Stimulated activated CD4-positive, alpha-beta T cell treated with anti-CD3 and anti-CD28 coated beads, Interleukin-1b, Interleukin-23, amount 100 ng/mL, for 4 hours (primary cell): ENCODE measurements at places on chromosomes 5 and 9.
A peak's percentile ranks its signal among the peaks of the same experiment; 100 is the strongest.

DNA sequence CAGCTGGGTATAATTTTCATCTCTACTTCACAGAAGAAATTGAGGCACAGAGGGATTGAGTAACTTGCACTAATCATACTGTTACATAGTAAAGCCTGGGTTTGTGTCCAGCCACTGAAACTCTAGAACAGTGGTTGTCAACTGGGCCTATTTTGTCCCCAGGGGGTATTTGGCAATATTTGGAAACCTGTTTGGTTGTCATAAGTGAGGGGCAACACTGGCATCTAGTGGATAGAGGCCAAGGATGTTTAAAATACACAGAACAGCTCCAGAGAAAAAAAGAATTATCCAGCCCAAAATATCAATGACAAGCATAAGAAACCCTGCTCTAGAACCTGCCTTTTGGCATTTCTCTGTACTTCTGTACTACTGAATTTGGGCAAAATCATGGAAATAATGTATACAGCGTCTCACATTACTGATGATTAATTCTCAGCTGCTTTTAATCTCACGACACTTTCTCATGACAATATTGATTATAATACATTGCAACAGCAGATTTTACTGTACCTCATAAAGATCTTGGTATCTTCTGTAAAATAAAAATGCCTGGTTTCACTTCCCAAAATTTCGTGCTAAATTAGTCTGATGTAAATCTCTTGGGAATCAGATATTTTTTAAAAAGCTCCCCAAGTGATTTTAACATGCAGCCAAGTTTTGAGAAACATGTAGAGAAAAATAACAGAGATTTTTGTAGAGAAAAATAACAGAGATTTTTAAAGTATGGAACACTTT lies 112.7 kb downstream of the RORB start:
- no peak for DNase-seq

GRCh38 chr5:150124111-150124557 lies 31.5 kb downstream of the PDGFRB start:
- no peak for DNase-seq

- no peak for DNase-seq
These were observed 31.2 kb upstream of the ADRA1B start for GRCh38 chr5:159884917-159885620.

DNA sequence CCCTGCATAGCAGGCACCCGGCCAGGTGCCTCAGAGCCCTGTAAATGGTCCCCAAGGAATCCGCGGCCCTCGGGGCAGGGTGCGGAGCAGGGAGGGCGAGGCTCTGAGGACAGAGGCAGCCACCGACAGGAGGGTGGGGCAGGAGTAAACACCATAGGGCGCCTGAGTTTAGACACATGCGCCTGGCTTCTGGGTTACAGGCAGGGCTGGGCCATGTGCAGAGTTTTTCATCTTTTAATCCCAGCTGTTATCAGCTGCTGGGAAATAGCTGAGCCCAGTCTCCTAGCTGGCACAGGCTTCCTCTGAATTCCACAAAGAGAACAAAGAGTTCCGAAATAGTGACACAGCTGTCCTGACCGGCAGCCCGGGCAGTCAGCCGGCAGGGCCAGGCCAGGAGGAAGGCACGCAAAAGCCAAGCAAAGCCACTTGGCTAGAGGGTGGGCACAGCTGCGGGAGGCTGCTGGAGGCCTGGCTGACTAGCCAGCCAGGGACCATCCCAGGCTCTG lies 98.9 kb upstream of the PHYKPL start:
- no peak for DNase-seq

- no peak for DNase-seq
These were observed 49.0 kb upstream of the RIC1 start for GRCh38 chr9:5579881-5580280.

- no peak for DNase-seq
These were observed 24.1 kb upstream of the PTGS1 start for GRCh38 chr9:122346478-122347347.

GRCh38 chr5:2155556-2155955 lies 272.8 kb upstream of the IRX4 start:
- DNase-seq = no peak

- DNase-seq = no peak
These were observed 336.9 kb downstream of the ENC1 start for GRCh38 chr5:74303578-74303977.

- no peak for DNase-seq
These were observed 400.9 kb upstream of the SGCD start for GRCh38 chr5:155926031-155926430.

DNA sequence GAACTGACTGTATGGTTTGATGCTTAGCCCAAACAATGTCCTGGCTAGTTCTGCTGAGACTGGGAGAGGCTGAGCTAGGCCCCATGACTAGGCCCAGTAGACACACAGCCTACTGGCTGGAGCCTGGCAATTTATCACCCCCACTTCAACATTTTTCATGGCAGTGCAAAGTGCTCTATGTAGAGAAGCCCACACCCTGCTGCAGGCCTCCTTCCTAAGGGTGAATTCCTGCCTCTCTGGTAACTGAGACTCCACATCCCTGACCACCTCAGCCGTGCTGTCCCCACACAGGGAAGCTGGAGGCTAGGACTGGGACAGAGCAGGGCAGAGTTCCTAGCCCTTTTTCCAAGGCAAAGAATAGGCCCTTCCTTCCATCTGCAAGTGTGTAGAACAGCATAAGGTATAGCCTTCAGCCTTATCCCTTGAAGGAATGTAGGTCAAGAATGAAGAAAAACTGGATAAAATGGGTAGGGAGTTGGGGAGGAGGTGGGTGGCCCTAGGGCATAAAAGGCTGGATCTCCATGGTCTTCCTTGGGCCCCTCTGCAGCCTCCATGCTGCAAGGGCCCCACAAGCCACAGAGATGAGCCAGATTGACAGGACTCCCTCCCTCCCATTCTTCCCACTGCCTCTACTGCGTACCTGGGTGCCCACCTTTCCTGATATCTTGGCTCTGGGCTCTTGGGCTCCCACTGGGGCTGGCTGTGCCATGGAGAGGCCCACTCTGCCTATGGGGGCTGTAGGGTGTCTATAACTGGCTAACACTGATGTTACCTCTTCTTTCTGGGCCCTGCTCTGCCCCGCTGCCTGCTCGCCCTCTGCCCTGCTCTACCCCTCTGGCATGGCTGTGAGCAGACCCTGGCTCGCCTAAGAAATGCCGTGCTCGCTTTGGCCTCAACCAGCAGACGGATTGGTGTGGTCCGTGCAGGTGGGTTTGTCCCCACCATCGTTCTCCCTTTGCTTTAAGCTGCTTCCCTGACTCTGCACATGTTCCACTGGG lies 29.8 kb downstream of the TCF7 start:
- no peak for DNase-seq

GRCh38 chr5:51386916-51387883 lies 4.0 kb downstream of the ISL1 start:
- no peak for DNase-seq

- DNase-seq = no peak
These were observed 200.5 kb upstream of the EDIL3 start for GRCh38 chr5:84585218-84585617.

DNA sequence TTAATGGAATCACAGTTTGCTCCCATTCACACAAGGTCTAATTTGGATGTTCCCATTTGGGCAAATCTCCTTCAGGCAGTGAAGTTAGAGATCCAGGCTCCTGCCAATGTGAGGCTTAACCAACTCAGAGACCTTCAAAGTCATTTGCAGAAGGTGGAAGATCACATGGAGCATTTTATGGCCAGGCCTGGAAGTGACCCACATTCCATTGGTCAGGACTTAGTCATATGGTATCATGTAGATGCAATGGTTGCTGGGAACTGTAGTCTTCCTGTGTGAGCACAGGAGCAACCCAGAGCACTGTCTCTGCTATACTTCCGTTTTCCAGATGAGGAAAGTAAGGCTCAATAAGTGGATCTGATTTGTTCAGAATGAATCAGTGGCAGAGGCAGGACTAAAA lies 292.7 kb upstream of the SMARCA2 start:
- no peak for DNase-seq

- no peak for DNase-seq
These were observed 49.7 kb downstream of the KIF24 start for GRCh38 chr9:34279411-34279810.

DNA sequence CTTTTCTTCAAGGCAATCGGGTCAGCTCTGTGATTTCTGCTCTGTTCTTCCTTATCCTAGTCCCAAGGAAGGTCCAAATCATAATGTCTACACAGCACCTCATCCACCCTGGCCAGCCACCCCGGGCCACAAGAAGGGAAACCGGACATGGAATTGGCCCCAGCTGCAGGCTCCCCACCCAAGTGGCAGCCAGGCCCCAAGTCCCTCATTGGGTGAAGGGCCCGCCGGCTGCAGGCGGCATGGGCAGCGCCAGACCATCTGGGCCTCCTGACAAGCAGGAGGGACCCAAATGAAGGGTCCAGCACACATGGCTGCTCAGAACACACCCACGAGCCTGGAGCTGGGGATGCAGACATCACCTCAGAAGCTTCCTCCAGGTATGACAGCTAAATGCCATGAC lies 33.7 kb downstream of the BICD2 start:
- no peak for DNase-seq

DNA sequence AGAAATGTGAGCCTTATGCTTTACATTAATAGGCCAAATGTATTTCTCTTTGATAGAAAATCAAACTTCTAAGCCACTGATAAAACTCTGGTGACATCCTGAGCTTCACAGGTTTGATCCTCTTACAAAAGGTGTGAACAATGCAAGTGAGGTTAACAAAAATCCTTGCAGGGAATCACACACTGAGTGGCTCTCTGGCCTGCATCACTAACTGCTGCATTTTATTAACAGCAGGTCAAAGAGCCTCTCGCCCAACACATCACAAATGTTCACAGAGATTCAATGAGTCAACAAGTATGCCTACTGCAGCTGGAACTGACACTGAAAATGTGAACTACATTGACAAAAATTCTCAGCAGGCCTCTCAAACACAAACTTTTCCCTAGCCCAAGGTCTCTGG lies 122.3 kb downstream of the SEMA5A start:
- DNase-seq = no peak

DNA sequence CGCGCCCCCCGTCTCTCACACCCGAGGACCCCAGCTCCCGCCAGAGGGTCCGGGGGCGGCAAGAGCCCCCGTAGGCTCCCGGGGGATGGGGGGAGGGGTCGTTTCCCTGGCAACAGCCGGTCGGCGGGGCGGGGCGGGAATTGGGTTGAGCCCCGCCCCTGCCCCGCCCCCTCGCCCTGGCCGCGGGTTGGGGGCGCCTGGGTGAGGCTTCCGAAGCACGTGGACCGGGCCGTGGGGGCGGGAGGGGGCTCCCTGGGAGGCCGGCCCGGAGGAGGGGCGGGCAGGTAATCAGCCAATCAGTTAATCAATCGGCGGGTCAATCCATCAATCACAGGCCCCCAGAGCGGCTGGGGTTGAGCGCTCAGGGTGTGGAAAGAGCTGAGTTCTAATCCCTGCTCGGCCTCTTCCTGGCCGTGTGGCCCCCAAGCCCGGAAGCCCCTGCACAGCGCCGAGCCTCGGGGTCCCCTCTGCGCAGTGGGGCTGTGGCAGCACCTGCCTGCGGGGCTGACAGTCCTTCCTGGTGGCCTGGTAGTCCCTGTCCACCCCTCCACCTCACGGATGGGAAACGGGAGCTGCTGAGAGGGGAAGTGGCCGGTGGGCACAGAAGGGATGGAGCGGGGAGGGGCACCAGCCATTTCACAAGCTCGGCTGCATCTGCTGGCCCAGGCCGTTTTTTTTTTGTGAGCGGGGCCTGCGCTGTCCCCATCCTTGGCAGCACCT lies 174.2 kb upstream of the IER5L start:
- no peak for DNase-seq

DNA sequence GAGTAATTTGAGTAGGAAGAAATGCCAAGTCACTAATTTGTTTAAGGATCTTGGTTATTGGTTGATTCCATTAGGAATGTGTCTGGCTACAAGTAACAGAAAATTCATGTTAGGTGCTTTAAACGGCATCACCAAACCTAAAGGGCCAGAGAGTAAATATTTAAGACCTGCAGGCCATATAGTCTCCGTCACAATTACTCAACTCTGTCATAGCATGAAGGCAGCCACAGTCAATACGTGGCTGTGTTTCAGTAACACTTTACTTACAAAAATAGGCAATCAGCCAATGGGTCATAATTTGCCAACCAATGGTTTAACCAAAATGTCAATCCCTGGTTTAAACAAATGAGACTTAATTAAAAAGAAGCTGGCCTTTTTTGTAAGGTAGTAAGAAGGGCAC lies 98.5 kb downstream of the ARL15 start:
- DNase-seq = no peak

DNA sequence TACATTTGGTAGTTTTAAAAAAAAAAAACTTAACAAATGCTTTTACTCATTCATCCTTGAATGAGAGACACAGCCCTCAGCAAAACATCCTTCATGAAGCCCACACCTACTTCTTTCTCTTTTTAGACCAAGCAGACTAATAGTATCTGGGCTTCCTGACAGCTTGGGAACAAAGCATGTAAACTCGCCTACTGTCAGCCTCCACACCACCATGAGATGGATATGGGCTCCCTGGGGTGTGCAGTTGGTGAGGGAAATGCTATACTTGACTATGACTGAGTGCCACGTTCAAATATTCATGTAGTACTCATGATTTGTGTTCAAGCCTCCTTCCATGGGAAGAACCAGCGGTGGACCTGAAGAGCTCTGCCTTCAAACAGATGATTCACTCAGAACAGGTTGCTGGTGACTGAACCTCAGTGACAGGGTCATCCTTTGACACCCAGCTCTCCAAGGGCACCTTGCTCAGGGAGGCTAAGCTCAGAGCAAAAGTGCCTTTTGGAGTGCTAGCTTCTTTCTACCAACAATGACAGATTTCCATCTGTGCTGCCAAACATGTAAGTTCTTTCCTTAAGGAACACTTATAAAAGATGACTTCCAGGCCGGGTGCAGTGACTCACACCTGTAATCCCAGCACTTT lies 36.8 kb downstream of the SLC22A5 start:
- DNase-seq = no peak

GRCh38 chr5:62621280-62621679 lies 42.7 kb downstream of the LRRC70 start:
- DNase-seq = no peak

DNA sequence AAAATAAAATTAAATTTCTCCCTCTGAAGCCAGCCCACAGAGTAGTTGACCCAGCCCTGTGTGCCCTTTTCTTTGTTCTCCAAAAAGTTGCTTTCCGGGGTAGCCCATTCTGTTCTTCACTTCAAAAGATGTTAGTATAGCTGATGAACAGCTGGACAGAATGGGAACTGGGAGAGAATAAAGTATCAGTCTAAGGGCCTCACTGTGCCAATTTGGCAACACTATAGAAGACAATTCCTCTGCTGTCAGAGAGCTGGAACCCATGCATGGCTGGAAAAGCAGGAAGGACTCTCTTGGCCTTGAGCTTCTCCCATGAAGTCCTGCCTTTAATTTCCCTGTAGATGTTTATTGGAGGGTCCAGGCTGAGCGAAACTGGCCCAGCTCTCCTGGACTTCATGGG lies 11.0 kb upstream of the TNFSF8 start:
- DNase-seq = no peak

DNA sequence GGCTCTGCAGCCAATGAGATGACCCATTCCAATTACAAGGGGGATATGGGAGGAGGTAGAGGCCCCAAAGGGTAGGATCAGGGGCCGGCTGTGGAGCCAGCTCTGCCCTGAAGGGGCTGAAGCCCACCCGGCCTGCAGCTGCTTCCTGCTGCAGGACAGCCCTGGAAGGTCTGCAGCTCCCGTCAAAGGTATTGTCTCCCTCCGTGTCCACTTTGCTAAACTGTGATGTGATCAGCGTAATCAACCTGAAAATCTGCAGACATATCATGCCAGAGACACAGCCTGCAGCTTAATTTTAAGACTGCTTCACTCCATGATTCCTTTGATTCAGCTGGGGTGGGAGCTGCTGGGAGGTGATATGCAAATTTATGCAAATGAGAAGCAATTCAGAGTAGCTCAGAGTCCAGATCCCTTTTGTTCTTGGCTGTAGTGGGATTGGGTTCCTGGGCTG lies 90.7 kb downstream of the GADD45G start:
- DNase-seq = no peak

GRCh38 chr9:135343837-135344522 lies 135.6 kb upstream of the PPP1R26 start:
- peak; percentile 7 for DNase-seq
